ENCODE measurements at places on chromosomes 1 and 21.

- DNase-seq = no peak
These were observed 128.3 kb upstream of the HMGB4 start for GRCh38 chr1:33735624-33736023.

- DNase-seq = no peak
These were observed 6.0 kb upstream of the PLA2G2C start for GRCh38 chr1:20192364-20192763.

DNA sequence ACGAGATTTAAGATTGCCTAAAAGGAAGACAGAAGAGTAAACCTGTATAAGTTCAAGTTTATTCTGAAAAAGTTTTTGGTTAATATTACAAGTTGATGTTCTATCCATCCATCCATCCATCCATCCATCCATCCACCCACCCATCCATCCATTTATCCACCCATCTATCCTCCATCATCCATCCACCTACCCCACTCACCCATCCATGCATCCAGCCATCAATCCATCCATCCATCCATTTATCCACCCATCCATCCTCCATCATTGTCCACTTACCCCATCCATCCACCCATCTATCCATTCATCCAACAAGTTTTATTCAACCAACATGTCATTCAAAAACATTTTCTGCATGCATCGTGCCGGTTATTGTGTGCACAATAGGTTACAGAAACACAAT is 89.3 kb downstream of the ZBTB18 start:
- DNase-seq = no peak

GRCh38 chr1:246043556-246043955 is 463.5 kb downstream of the SMYD3 start:
- DNase-seq = no peak

- no peak for DNase-seq
These were observed 2.4 kb downstream of the NTPCR start for GRCh38 chr1:232952514-232953499.

DNA sequence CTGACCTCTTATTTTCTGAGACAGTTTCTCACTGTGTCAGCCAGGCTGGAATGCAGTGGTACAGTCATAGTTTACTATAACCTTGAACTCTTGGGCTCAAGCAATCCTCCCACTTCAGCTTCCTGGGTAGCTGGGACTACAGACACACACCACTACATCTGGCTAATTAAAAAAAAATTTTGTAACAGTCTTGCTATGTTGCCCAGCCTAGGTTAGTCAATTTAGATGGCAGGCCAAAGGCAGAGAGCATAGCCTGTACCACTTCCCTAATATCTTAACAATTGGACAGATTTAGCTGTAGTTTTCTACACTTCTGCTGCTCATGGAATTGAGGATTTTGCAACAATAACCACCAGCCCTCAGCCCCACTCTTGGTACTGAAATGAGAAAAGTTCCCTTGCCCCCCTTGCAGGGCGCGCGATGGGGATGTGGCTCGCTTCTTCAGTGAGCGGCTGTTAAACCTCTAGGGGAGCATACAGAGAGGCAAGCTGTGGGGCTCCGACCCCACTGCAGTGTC is 34.9 kb upstream of the PTGFRN start:
- DNase-seq = no peak

GRCh38 chr1:92923664-92924063 is 37.6 kb downstream of the DIPK1A start:
- no peak for DNase-seq

All from ovary (tissue), 10 donors.